ENCODE measurements at places on chromosomes 2 and 18.

DNA sequence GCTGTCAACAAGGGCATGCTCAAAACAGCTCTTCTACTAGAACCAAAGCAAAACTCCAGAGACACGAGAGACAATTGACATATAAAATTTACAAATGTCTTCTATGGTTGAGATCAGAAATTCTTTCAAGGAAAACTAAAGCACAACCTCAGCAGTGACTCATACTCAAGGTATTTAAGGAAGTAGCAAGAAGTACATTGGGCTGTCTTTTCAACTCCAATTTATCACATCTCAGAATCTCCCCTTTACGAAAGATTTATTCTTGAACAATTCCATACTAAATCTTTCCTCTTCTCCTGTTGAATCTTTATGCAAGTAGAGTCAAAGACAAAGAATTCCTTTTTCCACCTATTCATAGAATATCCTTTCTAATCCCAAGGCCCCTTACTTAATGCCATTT, 324.0 kb downstream of the IRS1 start:
- no peak overlapping the region for H3K4me3 ChIP-seq
- H3K27me3 ChIP-seq = no peaks in the 10 kb centered on the region
- H3K4me1 ChIP-seq = no peaks in the 10 kb centered on the region
- H3K27ac ChIP-seq = no peak overlapping the region
- no peaks in the 10 kb centered on the region for H3K36me3 ChIP-seq

DNA sequence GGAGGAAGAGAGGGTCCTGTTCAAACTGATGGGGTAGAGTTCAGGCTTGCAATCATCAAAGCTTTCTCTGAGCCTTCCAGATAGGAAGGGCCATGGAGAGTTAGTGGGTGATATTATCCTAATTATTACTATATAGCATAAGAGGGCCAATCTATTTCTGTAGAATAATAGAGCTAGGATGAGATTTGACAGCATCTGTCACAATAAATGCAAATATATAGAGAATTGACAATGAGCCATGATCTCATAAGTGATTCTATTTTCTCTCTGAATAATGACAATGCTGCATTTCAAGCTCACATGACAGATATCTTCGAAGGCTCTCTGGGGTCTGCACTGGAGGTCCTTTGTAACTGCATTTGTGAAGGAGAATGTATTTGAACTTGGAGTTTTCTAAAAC, 521.9 kb upstream of the CELF4 start:
- H3K4me1 ChIP-seq = no peaks in the 10 kb centered on the region
- no peak overlapping the region for H3K4me3 ChIP-seq
- DNase-seq = no peak
- no peaks in the 10 kb centered on the region for H3K36me3 ChIP-seq
- no peak overlapping the region for H3K27ac ChIP-seq
- no peaks in the 10 kb centered on the region for H3K27me3 ChIP-seq

GRCh38 chr2:24512404-24512803, 21.4 kb downstream of the NCOA1 start:
- no peaks in the 10 kb centered on the region for H3K36me3 ChIP-seq
- DNase-seq = no peak
- no peaks in the 10 kb centered on the region for H3K27me3 ChIP-seq
- no peak overlapping the region for H3K27ac ChIP-seq
- no peaks in the 10 kb centered on the region for H3K4me1 ChIP-seq
- H3K4me3 ChIP-seq = no peak overlapping the region

- H3K27ac ChIP-seq = no peak overlapping the region
- no peaks in the 10 kb centered on the region for H3K27me3 ChIP-seq
- H3K4me3 ChIP-seq = no peak overlapping the region
- H3K36me3 ChIP-seq = no peaks in the 10 kb centered on the region
Observed at GRCh38 chr2:166170356-166170755, 42.5 kb upstream of the SCN1A start.

DNA sequence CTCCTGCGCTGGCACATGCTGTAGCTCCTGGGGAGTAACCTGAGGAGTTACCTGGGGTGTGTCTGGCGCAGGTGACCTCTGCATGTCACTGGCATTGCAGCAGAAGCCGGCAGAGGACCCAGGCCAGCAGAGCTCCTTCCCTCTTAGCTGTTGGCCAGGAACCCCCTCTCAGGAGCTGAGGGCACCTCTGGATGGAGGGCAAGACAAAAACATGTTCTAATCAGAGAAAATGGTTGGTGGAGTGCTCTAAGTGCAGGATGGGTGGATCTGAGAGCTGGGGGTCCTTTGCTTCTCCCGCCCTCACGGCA, 44.9 kb upstream of the SNTG2 start:
- H3K27me3 ChIP-seq = no peaks in the 10 kb centered on the region
- DNase-seq = no peak
- H3K4me1 ChIP-seq = peaks cover 4% of the 10 kb centered on the region

DNA sequence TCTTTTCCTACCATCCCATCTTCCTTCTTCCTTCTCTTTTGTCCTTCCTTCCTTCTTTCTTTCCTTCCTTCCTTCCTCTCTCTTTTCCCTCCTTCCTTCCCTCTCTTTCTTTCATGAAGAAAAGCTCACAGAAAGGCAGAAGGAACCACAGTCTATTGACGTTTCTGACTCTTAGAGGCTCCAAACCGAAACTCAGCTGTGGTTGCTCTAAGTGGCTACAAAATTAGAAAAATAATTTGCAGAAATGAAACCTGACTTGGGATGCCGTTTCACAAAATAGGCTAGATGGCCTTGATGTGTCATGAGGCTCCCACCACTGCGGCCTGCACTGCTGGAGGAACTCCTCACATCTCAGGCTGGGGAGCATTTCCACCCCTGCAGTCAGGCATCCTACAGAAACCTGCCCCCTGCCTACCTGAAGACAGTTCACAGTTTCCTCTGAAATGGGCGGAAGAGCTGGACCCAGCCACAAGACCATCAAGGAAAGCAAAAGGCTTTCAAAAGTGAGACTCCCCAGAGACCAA, 165.6 kb downstream of the SMAD7 start:
- no peak overlapping the region for H3K27ac ChIP-seq
- H3K36me3 ChIP-seq = no peaks in the 10 kb centered on the region
- no peaks in the 10 kb centered on the region for H3K27me3 ChIP-seq
- no peak for DNase-seq

GRCh38 chr2:155151472-155151871, 453.0 kb downstream of the KCNJ3 start:
- no peak overlapping the region for H3K27ac ChIP-seq
- H3K4me1 ChIP-seq = no peaks in the 10 kb centered on the region
- H3K36me3 ChIP-seq = no peaks in the 10 kb centered on the region
- DNase-seq = no peak
- H3K27me3 ChIP-seq = no peaks in the 10 kb centered on the region

GRCh38 chr2:69789772-69790600, 39.5 kb upstream of the GMCL1 start:
- 0 out of 2 replicates have a peak, but pooled peaks cover 1% of the 10 kb centered on the region for H3K4me1 ChIP-seq
- H3K36me3 ChIP-seq = no peaks in the 10 kb centered on the region
- H3K4me3 ChIP-seq = no peak overlapping the region
- no peak for DNase-seq

DNA sequence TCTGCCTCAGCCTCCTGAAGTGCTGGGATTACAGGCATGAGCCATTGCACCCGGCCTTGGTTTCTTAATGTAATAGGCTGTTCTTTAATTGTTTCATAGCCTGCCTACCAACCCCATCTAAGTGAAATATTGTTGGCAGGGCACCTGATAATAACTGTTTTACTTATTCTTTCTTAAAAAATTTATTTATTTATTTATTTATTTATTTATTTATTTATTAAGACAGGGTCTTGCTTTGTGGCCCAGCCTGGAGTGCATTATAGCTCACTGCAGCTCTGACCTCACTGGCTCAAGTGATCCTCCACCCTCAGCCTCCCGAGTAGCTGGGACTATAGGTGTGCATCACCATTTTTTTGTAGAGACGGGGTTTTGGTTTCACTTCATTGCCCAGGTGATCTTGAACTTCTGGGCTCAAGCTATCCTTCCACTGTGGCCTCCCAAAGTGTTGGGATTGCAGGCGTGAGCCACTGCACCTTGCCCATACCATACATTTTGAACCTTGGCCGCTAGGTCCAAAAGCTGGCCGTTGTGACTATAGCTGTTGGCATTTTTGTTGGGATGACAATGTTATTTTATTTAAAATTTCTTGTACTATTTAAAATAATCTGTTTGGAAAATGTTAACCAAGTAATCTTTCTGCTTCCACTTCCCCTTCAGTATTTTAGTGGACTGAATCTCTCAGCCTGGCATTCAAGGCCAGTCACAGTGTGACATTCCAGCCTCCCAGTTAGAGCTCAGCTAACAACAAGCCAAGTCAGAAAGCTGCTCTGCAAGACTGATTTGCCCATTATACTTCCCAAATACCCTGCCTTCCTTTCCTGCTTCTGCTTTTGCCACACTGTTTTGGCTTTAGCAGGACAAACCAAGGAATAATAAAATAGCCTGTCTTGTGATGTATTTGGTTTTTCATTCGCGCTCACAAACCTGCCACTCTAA, 52.4 kb downstream of the BABAM2 start:
- no peaks in the 10 kb centered on the region for H3K36me3 ChIP-seq
- no peaks in the 10 kb centered on the region for H3K4me1 ChIP-seq
- no peak for DNase-seq
- no peak overlapping the region for H3K27ac ChIP-seq
- H3K4me3 ChIP-seq = no peak overlapping the region
- peaks cover 2% of the 10 kb centered on the region for H3K27me3 ChIP-seq

DNA sequence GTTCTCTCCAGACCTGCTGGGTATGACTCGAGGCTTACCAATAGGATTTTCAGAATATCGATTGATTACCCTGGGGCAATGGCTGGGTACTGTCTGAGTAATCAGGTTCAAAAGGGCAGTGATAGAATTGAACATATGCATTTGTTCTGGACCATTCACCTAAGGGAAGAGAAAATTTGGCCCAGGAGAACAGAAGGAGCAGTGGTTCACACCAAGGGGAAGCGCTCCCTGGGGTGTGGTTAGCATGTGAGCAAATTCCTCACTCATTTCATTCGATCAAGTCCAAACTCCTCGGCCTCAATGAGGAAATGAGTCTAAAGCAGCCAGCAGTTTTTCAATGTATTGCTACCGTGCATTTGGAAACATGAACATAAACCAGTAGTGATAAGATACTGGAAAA, 55.6 kb downstream of the CYP26B1 start:
- H3K4me1 ChIP-seq = no peaks in the 10 kb centered on the region
- no peak for DNase-seq
- H3K36me3 ChIP-seq = no peaks in the 10 kb centered on the region
- no peaks in the 10 kb centered on the region for H3K27me3 ChIP-seq
- no peak overlapping the region for H3K27ac ChIP-seq

DNA sequence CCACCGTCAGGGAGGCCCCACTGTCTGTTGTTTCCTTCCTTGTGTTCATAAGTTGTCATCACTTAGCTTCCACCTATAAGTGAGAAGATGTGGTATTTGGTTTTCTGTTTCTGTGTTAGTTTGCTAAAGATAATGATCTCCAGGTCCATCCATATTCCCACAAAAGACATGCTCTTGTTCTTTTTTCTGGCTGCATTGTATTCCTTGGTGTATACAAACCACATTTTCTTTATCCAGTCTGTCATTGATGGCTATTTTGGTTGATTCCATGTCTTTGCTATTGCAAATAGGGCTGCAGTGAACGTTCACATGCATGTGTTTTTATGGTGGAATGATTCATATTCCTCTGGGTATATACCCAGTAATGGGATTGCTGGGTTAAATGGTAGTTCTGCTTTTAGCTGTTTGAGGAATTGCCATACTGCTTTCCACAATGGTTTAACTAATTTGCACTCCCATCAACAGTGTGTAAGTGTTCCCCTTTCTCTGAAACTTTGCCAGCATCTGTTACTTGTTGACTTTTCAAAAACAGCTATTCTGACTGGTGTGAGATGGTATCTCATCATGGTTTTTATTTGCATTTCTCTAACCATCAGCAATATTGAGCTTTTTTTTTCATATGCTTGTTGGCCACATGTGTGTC, 156.6 kb upstream of the NOSTRIN start:
- H3K4me1 ChIP-seq = peaks cover 7% of the 10 kb centered on the region
- H3K4me3 ChIP-seq = no peak overlapping the region

GRCh38 chr2:188477564-188478103, 186.0 kb downstream of the GULP1 start:
- H3K27ac ChIP-seq = no peak overlapping the region
- H3K4me1 ChIP-seq = no peaks in the 10 kb centered on the region
- H3K4me3 ChIP-seq = no peak overlapping the region

DNA sequence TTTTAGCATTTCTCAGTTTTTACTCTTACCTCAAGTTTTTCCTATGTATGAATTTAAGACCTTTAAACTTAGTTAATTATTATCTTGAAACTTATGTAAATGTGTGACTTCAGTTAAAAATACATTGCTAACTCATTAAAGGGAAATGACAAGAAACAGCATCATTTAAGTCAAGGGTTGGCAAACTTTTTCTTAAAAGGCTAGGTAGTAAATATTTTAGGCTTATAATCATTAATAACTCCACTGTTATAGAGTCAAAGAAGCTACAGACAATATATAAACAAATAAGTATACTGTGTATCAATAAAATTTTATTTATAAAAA, 259.7 kb upstream of the RBMS1 start:
- H3K4me3 ChIP-seq = no peak overlapping the region
- H3K4me1 ChIP-seq = no peaks in the 10 kb centered on the region
- no peaks in the 10 kb centered on the region for H3K36me3 ChIP-seq
- H3K27ac ChIP-seq = no peak overlapping the region
- H3K27me3 ChIP-seq = no peaks in the 10 kb centered on the region
- no peak for DNase-seq

GRCh38 chr2:27016801-27017325, 15.9 kb upstream of the TMEM214 start:
- DNase-seq = peak; percentile 63
- H3K27ac ChIP-seq = no peak overlapping the region
- H3K36me3 ChIP-seq = no peaks in the 10 kb centered on the region
- H3K4me3 ChIP-seq = no peak overlapping the region

- no peaks in the 10 kb centered on the region for H3K4me1 ChIP-seq
- H3K27me3 ChIP-seq = no peaks in the 10 kb centered on the region
- no peak for DNase-seq
- H3K36me3 ChIP-seq = no peaks in the 10 kb centered on the region
- no peak overlapping the region for H3K27ac ChIP-seq
- H3K4me3 ChIP-seq = no peak overlapping the region
Observed at GRCh38 chr18:35635170-35635569, 53.6 kb downstream of the GALNT1 start.

- no peak for DNase-seq
- no peaks in the 10 kb centered on the region for H3K4me1 ChIP-seq
- H3K27me3 ChIP-seq = no peaks in the 10 kb centered on the region
- H3K36me3 ChIP-seq = no peaks in the 10 kb centered on the region
Observed at GRCh38 chr18:11071300-11071699, 78.1 kb downstream of the PIEZO2 start.

GRCh38 chr2:138724327-138724726, 55.9 kb downstream of the NXPH2 start:
- H3K27ac ChIP-seq = no peak overlapping the region
- H3K4me3 ChIP-seq = no peak overlapping the region
- no peaks in the 10 kb centered on the region for H3K4me1 ChIP-seq
- no peaks in the 10 kb centered on the region for H3K36me3 ChIP-seq

DNA sequence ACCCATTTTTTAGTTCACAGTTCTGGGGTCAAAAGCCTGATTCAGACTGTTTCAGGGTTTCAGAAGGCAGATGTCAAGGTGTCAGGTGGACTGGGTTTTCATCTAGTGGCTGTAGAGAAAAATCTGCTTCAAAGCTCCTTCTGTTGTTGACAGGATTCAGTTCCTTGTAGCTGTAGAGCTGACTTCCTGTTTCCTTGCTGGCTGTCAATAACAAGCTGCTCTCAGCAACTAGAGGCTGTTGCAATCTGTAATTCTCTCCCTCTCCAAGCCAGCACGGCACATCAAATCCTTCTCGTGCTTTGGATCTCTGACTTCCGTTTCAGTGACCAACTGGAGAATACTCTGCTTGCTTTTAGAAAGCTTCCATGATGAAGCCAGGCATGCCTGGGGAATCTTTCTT, 179.4 kb downstream of the DOK6 start:
- no peaks in the 10 kb centered on the region for H3K36me3 ChIP-seq
- H3K4me1 ChIP-seq = no peaks in the 10 kb centered on the region
- no peaks in the 10 kb centered on the region for H3K27me3 ChIP-seq
- no peak overlapping the region for H3K4me3 ChIP-seq
- no peak overlapping the region for H3K27ac ChIP-seq
- DNase-seq = no peak
